ENCODE measurements at places on chromosomes 5 and 9.

- DNase-seq: peak; percentile 82
These were observed 76.1 kb downstream of the NREP start for GRCh38 chr5:111680737-111681413.

DNA sequence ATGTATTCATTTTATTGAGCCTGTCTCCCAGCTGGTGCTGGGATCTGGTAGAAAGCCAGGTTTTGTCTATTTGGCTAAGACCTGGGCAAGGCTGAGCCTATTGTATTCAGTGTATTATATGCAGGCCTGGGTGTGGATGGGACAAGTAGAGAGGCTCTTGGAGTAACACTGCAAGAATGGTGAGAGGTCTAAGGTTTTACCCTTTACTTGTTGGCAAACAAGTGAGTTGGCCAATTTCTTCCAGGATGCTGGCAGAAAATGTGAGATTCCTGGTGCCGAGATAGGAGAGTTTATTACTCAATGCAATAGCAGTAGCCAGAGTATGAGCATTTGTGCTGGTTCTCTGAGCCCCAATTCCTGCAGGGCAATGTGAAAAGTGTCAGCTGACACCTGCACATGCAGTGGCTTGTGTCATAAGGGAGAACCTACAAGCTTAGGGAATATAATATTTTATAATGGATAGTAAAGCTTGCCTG, 141.7 kb upstream of the PRLR start:
- no peak for DNase-seq

- no peak for DNase-seq
These were observed 9.3 kb downstream of the TMEM245 start for GRCh38 chr9:109110329-109111021.

DNA sequence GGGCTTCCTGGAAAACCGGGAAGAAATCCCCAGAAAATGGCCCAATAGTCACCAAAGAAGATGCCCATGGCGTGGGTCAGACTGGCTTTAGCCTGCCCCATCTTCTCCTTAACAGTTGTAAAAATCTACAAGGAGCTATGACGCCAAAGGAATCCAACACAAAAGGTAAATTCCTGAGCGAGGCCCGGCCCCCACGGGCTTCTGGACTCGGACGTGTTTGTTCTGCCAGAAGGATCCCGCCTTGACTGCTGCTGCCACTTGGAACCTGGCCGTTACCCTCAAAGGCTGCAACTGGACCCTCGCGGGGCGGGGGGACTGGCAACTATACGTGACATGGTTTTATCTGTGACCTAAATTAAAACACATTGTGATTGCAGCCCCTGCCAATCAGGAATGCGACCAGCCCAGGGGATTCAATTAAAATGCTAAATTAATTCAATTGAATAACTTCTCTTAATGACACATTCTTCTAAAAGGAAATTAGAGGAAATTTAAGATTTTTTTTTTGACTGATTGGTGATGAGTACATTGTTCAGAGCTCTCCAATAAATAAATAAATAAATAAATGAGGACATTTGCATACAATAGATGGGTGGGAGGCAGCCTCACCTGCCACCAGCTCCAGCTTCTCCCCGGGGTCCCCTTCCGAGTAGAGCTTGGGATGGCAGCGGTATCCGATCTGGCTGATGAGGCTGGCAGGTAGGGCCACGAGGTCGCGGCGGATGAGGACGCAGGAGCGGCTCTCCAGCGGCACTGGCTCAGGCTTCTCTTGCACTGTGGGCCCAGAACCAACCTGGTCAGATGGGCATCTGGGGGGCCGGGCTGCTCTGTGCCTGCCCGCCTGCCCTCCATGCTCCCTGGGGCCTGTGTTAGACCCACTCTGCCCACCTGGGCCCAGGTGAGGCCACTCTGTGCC, 54.7 kb upstream of the UBAC1 start:
- no peak for DNase-seq

DNA sequence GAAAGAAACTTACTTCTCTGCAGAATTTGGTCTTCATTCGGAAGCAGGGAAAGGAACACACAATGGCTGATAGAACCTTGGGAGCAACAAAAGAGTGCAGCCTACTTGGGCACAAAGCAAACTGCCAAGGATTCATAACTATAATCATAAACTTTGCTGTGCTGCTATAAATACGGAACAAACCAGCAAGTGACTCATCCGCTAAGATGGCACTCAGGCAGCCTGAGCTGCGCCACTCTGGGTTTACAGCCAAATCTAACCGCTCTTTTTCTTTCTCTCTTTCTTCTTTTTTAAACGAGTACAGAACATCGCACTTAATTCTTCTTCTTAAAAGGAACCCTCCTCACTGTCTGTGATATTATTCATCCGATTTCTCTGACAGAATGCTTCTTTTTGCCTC, 81.1 kb downstream of the PTPN3 start:
- DNase-seq: no peak

DNA sequence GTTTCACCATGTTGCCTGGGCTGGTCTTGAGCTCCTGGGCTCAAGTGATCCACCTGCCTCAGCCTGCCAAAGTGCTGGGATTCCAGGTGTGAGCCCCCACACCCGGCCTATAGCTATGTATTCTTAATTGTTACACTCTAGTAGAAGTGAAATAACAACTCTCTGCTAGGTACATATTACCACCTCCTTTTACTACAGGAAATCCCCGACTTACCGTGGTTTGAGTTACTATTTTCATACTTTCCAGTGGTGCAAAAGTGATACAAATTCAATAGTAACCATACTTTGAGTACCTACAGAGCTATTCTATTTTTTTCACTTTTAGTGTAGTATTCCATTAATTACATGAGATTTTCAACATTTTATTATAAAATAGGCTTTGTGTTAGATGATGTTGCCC, 719 bp downstream of the ARL14EPL start:
- no peak for DNase-seq

GRCh38 chr5:108024986-108025385, 354.2 kb upstream of the EFNA5 start:
- no peak for DNase-seq

DNA sequence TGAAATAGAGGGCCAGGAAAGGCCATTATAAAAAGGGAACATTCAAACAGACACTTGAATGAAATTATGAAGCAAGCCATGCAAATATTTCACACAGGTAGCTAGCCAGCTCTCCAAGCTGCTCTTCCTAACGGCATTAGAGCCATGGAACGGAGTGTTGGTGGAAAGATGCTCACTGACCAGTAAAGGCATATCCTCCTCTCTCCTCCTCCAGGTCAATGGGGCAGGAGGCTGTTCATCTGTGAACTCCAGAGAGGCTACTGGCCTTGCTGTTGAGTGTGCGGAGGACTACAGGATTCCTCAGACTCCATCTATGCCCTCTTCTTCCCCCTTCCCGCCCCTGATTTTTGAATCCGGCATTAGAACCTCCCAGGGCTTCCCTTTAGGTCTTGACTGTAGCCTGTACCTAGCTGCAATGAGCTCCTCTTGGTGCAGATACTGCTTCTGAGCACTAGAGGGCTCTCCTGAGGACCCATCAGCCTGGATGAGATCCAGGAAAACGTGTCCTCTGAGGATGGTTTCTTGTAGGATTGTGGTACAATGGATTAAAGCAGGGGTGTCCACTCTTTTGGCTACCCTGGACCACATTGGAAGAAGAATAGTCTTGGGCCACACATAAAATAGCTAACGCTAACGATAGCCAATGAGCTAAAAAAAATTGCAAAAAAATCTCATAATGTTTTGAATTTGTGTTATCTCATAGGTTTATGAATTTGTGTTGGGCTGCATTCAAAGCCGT, 162.2 kb downstream of the SREK1 start:
- peak; percentile 62 for DNase-seq

DNA sequence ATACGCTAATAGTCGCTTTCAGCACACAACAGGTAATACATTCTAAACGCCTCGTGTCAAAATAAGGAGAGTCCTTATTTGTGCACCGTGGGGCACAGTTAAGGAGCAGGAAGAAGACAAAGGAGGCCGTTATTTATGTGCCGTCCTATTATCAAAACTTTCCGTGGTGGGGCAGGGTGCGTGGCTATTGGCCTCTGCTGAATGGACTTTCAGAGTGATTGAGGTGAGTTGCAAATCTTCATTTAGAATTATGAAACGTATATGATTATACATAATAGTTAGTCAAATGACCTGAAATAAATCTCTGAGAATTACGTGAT, 833 bp downstream of the C5orf24 start:
- DNase-seq: peak; percentile 31

DNA sequence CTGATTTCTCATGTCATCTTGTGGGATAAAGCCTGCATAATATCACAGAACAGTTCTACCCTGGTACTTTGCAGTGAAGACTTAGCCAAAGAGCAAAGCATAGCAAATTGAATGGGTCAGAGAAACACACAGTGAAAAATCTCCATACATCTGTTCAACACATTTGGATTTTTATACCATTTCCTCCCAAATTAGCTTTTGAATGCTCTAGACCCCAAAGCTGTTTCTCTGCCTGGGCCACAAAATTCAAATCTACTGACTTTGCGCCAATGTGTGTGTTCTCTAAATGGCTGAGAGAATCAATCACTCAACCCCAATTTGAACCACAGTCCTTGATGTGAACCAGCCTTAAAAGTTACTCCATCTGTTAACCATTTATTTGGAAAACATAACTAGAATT, 236.9 kb upstream of the NFIL3 start:
- DNase-seq: no peak

DNA sequence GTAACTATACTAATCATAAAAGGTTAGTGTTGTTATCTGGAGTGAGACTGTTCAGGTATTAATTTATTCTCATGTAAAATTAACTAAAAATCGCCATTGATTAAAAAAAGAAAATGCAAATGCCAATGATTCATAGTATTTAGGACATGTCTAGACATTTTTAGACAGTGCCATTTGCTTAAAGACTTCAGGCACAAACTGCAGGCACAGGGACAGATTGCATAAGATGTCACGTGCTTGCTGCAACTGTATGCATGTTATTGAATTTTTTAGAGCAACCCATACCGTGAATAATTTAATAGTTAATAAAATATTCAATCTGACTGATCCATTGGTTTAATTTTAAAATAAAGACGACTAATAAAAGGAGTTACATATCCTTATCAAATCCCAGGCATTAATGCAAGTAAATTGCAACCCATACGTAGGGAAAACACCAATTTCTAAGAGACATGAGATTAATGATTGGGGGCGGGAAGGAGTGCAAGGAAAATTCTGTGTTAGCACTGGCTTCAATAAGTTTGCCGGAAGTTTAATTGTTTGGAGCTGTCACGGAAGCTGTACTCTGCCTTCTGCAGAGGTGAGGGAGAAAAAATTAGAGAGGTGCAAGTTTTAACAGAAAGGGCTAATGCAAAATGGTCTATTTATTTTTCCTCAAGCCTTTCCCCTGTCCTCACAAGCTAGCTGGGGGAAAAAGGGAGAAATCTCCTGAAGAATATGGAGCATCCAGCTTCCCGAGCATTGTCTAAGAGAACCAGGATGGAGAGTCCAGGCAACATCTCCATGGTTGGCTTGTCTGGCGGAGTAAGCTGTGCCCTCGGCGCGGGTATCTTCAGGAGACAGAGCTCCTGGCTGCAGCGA, 2.9 kb downstream of the EDIL3 start:
- no peak for DNase-seq

GRCh38 chr5:98769959-98770208, 3.6 kb upstream of the RGMB start:
- DNase-seq: no peak

- no peak for DNase-seq
These were observed 2.0 kb downstream of the FOXI1 start for GRCh38 chr5:170107674-170108073.

- no peak for DNase-seq
These were observed 60.8 kb downstream of the MARCHF3 start for GRCh38 chr5:126969548-126969947.

DNA sequence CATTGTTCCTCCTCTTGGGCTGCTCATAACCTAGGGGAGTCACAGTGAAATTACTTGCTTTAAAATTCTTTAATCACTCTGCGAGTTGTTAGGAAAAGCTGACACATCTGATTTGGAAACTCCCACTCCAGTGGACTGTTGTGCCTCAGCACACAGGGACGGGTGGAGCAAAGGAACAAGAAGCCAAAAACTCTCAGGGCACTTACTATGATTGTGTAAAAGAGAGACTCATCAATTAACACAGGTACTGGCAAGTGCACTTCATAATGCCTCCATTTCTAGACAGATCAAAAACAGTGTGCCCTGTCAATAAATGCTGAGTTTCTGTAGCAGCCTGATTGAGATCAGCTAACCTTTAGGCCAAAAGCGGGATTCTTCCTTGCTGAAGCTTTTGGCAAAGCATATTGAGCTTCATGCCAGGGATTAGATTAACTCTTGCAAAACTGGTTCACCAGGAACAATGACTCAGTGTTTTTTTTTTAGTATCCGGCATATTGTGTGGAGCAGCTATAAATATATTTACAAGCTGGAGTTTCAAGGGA, 55.9 kb downstream of the TMC1 start:
- DNase-seq: no peak

Measured in left kidney (tissue), 8 donors.